ENCODE measurements at places on chromosomes 3 and 15.
A peak's percentile ranks its signal among the peaks of the same experiment; 100 is the strongest.

- DNase-seq, result no peak
Measured at GRCh38 chr3:177441813-177442646, 244.7 kb upstream of the TBL1XR1 start.

GRCh38 chr15:90818251-90819210 is 49.9 kb upstream of the FURIN start:
- DNase-seq, result no peak

DNA sequence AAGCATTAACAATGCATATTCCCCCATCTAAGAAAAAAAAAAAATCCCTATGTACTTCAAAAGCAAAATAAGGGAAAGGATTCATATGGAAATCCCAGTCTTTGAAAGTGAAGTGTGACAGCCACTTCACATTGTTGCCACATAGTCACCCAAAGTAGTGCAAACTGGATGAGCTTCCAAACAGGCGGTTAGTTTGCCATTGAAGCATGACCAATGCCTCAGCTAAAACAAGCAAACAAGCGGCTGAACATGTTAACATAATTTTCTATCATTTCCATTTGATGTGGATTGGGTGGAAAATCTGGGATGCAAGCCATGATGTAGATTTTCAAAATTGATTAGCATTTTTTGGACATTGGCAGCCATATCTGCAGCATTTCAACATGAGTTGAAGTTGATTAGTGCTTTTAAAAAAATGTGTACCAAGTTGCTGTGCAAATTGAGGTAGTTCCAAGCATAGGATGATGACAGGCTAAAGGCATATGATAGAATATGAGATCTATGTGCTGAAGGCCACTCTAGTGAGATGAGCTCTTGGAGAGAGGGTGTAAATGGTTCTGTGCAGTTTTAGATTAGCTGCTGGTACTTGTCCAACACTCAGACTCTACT is 405.2 kb downstream of the NR2F2 start:
- DNase-seq, result no peak

DNA sequence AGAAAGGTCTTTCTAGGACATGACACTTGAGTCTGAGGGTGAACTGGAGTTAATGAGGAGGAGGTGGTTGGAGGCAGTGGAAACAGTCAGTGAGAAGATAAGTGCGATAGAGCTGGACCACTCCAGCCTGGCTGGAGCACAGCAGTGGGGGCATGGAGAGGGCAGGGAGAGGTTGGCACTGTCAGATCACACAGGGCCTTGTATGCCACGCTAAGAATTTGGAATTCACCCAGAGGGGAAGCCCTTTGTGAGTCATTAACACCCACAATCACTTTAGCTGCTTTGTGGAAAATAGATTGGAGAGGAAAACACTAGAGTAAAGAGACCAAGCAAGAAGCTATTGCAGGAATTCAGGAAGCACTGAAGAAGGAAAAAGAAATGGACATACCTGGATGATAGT is 83.3 kb downstream of the ZNF621 start:
- no peak for DNase-seq

DNA sequence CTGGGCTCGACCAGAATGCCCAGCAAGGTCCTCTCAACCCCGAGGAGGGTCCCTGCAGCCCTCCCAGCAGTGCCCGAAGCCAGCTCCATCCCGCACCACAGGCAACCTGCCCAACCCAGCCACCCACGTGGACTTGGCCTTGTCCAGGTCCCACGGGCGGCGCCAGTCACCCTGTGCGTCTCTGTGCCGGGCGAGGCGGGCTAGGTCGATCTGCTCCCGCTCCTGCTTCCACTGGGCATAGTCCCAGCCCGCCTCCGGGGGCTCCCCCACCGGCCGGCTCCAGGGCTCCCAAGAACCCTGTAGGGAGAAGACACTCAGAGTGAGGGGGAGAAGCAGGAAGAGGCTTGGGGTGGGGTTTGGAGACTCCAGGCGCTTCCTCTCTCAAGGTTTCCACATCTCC is 3.1 kb downstream of the CCDC9B start:
- DNase-seq, result no peak

GRCh38 chr3:111859061-111859973 is at the start of gene PHLDB2:
TSS of gene PHLDB2 (plus strand) at chr3:111859265. CDS start at chr3:111884078, 24,813 bp downstream.
- DNase-seq, result peak; percentile 64

DNA sequence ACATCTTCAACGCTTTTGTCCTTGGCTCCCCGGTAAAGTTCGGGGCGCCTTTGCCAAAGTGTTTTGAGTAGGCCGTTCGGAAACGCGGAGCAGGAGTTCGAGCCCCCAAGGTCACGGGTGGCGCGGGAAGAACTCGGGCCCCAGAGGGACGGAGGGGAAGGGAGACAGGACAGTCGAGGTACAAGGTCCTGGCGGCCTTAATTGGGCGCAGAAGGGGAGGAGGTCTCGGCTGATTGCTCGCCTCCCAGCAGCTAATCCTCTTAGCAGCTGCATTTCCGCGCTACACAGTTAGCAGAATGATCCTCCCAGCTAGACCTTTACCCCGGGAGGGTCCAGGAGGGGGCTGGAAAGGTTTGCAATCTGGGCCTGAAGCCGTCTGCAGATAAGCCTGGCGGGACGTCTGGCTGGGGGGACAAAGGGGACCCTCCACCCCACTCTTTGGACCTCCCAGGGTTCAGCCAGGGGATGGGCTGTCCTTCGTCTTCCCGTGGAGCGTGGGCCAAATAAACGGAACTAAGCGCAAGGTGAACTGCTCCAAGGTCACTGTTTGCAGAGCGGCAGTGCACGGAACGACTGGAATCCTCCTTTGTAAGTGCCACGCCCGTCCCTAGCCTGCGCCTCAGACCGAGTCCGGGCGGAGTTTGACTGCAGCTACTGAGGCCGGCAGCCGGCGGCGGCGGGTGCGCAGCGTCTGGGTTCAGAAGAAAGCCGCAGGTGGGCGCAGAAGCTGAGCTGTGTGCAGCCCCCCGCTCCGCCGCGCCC is 7.2 kb downstream of the EOMES start:
- peak; percentile 67 for DNase-seq

DNA sequence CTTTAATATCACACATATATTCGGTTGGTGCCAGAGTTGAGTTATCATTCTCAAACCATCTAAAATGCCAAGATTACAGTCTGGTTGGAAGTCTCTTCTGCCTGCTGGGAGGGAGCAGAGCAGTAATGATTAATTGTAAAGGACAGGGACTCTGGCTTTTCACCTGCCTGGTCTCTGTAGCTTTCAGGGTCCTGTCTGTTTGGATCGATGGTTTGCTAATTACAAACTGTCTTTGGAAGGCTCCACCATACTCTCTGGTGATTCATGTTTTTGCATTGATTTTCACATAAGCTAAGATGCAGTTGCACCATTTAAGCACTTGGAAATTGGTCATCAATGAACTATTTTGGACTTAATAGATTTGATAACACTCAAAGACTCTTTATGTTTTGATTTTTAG is 350.4 kb upstream of the SATB1 start:
- no peak for DNase-seq

- no peak for DNase-seq
Measured at GRCh38 chr3:100634493-100635272, 25.3 kb downstream of the ADGRG7 start.

- no peak for DNase-seq
Measured at GRCh38 chr3:98449606-98450193, 13.3 kb upstream of the OR5K1 start.

DNA sequence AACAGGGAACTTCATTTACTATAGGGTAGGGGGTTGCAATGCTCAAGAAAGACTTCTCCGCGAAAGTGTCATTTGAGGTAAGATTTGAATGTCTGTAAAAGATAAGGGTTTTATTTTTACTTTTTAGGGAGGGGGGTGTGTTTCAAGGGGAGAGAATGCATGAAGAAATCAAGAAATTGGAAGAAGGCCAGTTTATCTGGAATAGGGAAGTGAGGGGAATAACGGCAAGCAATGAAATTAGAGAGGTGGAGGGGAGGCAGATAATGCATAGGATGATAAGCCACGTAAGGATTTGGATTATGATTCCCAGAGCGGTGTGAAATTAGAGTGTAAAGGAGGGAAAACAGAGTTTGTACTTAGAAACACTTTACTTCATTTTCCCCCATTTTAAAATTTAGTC is 63.0 kb upstream of the MB21D2 start:
- no peak for DNase-seq

DNA sequence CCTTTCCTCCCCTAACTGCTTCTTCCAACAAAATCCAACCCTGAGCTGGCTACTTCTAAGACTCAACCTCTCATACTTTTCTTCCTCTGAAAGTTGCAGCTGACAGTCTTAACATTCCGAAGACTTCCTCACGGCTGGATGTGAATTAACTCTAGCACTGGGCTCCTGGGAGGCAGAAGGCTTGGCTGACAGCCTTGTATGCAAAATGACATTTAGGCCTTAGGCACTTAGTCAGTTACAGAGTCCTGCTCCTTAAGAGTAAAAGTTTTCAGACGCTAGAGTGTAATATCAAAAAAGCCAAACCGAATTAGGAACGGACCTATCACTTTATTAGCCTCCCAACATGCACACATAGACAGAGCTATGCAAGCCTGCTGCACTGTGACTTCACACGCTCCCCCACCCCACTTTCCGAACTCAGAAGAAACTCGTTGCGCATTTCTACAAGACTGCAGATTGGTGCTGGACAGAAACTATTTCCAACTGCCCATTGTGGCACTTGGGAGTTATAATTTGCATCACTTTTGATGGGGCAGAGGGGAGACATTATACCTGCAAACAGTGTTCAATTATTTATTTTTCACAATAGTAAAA is 15.5 kb upstream of the ANXA2 start:
- no peak for DNase-seq

DNA sequence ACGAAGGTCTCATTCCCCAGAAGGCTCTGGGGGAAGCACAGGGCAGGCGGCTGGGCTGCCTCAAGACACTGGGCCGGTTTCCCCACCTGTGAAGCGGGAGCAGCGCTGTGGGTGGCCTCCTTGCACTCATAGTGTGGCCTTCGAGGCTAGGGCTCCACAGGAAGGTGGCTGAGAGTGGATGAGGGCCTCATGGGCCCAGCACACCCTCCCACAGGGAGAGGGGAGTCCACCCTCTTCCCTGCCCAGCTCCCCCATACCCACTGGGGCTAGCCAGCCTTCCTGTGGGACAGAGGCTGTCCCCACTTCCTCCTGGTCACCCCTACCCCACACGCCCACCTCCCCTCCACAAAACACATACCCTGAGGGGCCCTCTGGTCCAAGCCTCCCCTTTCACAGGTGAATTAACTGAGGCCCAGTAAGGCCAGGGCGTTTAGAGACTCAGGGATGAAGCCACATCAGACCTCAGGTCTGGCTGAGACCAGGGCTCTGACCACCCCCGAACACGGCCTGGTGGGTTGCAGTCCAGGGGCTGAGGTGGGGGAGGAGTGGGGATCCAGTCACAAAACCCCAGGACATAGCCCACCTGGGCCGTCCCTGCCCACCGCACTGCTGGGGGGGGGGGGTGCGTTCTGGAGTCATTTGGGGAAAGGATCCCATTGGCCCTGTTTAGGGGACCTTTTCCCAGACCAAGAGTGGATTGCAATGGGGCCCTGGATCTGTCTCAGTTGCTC is 1.1 kb downstream of the ANPEP start:
- DNase-seq, result no peak

GRCh38 chr15:63986185-63986680 is 60.1 kb downstream of the DAPK2 start:
- no peak for DNase-seq

- no peak for DNase-seq
Measured at GRCh38 chr3:173398111-173398479, 551 bp downstream of the NLGN1 start.

DNA sequence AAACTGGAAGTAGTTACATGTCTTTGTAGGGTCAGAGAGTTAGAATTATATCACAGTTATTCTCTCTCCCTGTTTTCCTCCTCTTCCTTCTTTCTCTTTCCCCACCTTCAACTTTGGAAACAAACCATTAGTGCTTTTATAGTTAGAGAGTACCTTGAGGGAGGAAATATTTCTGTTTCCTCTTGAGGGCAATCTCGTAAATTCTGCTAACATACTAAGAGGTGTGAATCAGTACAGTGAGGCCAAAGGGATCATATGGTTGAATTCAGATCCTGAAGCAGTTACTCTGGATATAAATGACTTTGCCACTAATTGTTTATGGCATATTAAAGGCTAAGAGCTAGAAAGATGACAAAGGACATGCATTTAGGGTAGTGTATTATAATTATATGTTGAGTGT is 60.3 kb upstream of the CCNL1 start:
- DNase-seq, result no peak

- DNase-seq, result no peak
Measured at GRCh38 chr15:20646529-20647142, 105.0 kb upstream of the GOLGA6L6 start.

GRCh38 chr15:66730168-66731021 is 28.4 kb downstream of the SMAD6 start:
- peak; percentile 60 for DNase-seq

DNA sequence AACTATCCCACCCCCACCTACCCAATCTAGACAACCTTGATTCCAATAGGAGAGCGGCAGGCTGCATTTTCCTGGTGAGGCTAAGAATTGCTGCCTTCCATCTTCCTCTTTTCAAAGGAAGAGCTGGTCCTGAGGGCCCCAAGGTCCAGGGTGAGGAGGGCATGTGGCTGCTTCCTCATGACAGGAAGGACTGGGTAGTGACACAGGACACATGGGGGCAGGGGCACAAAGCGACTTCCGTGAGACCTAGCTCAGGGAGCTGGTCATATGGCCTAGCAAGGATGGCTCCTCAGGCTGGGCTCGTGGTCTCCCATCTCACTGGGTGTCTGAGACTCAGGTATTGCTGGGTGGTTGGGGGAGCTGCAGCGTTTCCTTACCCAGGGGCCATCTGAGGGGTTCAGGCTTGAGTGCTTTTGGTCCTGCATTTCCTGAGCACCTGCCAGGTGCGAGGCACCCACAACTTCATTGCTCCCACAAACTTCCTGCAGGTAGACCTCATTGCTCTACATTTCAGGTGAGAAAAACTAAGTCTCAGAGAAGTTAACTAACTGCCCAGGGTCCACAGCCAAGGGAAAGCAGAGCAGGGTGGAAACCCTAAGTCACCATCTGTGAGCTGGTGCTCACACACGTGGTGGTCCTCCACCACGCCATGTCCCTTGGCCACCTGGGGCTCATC is 160.0 kb upstream of the TLE3 start:
- peak; percentile 45 for DNase-seq

- no peak for DNase-seq
Measured at GRCh38 chr15:80492874-80493273, 88.7 kb downstream of the ARNT2 start.

GRCh38 chr3:66472313-66473134 is 28.3 kb downstream of the LRIG1 start:
- no peak for DNase-seq

- no peak for DNase-seq
Measured at GRCh38 chr3:187840856-187841255, 95.6 kb upstream of the BCL6 start.

DNA sequence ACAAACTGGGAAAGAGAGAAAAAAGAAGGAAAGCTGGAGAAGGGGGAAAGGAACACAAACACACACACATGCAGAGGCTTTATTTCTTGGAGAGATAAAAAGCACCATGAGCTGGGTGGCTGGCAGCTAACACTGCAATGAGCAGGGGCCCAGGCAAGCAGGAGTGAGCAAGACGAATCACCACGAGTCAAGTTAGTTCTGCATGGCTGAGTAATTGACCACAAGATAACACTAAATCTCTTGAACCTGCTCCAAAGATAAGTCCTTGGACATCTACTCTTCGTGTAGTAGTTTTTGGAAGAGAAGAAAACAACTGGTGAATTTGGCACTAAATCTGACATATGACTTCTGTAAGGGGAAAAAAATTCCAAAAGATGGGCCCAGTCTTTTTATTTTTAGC is 100.9 kb downstream of the MYO5A start:
- peak; percentile 22 for DNase-seq

All from NK-92 treated with Interleukin-12 subunit alpha and Interleukin-12 subunit beta, amount 100 ng/mL, for 24 hours (cell line).